ENCODE measurements at places on chromosomes 6 and 20.

DNA sequence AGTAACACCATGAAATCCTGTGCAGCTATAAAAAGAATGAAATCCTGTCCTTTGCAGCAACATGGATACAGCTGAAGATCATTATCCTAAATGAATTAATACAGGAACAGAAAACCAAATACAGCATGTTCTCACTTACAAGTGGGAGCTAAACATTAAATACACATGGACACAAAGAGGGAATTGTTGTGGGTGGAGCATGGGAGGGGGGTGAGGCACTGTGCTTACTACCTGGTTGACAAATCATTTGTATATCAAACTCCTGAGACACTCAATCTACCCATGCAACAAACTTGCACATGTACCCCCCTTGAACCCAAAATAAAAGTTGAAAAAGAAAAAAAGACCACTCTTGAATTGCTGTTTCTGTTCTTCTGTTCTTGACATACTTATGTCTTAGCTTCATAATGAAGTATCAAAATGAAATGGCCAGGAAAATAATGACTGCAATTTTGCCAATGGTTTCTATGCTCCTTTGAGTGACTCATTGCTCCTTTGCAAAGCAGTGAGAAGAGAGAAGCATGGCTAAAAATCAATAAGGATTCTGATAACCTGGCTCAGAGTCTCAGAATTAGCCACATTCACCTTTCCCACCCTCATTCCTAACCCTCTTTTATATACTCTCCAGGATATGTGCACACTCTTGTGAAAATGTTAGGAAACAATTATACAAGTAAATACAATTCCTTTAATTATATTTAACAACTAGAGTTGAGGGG, 71.0 kb downstream of the CYP39A1 start:
- no peak for DNase-seq

- DNase-seq: no peak
These were observed 4.1 kb downstream of the TPBG start for GRCh38 chr6:82367704-82368103.

- DNase-seq: no peak
These were observed 447.3 kb upstream of the GJE1 start for GRCh38 chr6:141685416-141685815.

GRCh38 chr6:146578054-146578453, 20.7 kb upstream of the ADGB start:
- no peak for DNase-seq

DNA sequence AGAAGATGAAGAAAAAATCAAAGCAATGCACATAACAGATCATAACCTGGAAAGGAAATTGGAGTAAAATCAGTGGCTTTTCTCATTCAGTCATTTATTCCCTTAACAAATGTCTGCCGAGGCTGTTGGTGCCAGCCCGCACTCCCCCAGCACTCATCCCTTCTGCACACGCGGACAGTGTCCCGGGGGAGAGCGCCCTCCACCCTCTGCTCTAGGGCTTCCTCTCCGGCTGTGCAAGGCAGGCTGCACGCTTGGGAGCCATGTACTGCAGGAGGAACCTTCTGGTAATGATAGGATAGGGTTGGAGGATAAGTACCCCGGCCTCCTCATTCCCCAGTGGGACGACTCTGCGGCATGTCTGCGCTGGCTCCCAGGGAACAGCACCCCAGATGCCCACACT, 134.5 kb downstream of the PAX1 start:
- DNase-seq: no peak

DNA sequence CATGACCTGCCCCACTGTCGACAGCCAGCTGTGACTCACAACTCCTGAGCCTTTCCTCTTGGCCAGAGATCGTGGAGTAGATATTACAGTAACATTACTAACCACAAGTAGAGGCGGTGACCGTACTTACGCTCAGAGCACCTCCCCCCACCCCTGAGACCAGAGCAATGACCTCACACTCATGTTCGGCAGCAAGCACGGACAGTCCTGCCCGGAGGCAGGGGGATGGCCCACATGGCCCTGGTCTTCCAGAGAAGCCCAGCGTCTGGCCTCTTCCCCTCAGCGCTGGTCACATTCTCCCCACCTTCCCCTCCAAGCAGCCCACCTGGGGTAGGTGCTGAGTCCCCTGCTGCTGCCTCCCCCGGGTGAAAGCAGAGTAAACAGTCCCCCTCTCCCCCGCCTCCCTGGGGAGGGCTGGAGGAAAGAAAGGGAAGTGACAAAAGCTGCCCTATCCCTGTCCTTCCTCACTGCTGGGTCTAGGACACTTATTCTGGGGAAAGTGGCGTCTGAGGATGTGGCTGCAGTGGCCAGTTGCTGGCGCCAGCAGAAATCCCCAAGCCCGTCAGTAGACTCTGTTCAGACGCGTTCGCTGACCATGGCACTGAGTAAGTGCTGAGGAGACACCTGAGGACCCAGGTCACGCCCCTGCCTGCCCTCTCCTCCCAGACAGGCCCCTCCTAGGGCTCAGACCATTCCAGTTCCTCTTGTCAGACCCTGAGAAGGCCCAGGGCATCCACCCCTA, 68.5 kb downstream of the MRPL14 start:
- DNase-seq: no peak

- no peak for DNase-seq
These were observed 297.7 kb downstream of the CDC5L start for GRCh38 chr6:44685213-44685612.

GRCh38 chr6:6362056-6362840, 41.8 kb upstream of the F13A1 start:
- DNase-seq: no peak

DNA sequence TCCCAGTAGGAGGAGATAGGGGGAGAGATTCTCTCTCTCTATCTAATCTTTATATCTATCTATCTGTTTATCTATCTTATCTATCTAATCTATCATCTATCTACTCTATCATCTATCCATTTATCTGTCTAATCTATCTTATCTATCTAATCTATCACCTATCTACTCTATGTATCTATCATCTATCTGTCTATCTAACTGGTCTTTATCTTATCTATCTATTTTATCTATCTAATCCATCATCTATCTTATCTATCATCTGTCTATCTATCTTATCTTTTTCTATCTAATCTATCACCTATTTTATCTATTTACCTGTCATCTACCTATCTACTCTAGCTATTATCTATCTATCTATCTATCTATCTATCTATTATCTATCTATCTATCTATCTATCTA, 109.4 kb downstream of the FNDC1 start:
- DNase-seq: no peak

- DNase-seq: no peak
These were observed 16.4 kb upstream of the PKIG start for GRCh38 chr20:44566018-44566417.

DNA sequence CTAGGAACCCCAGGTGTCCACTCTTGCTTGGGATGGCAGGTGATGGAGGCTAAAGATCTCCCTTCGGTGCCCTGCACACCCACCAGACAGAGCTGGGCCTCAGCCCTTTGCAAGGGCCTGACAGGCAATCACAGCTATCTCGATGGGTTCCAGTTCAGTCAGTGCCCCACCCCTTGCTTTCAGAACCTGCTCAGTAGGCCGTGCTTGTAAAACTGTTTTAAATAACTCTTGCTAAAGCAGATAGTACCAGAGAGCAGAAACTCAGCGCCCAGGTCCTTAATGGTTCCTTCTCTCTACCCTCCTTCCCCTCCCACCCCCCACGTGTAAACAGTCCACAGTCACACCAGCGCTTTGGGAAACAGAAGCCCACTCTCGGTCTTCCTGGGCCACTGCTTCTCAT, 39.2 kb downstream of the C6orf132 start:
- no peak for DNase-seq

- no peak for DNase-seq
These were observed 8.8 kb upstream of the MUC21 start for GRCh38 chr6:30974490-30975252.

DNA sequence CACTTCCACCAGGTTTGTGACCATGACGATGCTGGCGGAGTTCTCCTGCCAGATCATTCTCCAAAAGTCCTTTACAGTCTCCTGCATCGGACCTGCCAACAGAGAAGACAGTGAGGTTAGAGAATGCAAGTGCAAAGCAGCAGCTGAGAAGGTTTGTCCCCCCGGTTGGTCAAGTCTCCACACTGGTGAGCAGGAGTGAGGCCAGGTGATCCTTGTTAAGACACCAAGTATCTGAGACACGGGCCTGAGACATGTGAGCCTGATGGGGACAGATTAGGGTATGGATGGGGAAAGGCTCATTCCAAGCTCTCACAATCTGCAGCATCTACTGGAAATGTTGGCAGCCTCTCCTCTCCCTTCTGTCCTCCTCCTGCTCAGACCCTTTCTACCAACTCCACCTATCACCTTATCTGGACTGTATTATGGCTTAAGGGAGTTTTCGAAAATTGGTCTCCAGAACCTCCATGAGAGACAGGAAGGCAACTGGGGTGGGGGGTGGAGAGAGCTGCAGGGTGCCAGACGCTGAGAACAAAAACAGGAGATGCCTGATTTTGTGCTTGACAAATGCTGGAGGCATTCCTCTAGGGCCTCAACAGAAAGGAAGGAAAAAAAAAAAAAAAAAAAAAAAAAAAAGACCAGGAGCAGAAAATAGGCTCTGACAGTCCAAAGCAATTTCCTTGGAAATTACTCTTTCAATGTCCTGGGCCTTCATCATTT, 500.4 kb upstream of the CHD6 start:
- DNase-seq: no peak

GRCh38 chr6:56996401-56996800, 41.5 kb downstream of the BEND6 start:
- no peak for DNase-seq

DNA sequence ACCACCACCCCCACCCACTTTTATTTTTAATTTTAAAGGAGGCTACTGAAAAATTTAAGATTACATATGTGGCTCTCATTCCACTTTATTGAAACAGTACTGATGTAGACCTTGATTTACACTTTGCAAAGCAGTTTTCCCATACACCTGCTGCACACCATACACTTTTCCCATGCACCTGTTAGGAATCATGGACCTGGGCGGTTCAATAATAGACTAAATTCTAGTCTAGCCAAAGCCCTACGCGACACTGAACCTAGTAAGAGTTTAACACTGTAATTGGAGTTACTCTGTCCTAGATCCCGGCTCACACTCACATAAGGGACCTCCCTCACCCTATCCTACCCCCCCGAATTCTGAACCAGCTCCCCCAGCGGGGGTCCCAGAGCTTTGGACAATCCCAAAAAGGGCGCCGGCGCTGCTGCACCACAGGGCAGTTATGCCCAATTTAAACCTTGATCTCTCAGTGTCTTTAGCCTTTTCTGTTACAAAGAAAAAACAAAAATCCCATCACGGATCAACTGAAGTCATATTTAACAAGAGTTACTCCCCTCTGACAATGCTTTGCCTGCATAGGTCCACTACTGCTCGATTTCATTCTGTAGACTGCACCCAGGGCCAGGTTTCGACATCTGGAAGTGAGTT, 2.4 kb upstream of the GCLC start:
- DNase-seq: no peak

GRCh38 chr6:89071036-89071435, 9.5 kb upstream of the PNRC1 start:
- DNase-seq: no peak

DNA sequence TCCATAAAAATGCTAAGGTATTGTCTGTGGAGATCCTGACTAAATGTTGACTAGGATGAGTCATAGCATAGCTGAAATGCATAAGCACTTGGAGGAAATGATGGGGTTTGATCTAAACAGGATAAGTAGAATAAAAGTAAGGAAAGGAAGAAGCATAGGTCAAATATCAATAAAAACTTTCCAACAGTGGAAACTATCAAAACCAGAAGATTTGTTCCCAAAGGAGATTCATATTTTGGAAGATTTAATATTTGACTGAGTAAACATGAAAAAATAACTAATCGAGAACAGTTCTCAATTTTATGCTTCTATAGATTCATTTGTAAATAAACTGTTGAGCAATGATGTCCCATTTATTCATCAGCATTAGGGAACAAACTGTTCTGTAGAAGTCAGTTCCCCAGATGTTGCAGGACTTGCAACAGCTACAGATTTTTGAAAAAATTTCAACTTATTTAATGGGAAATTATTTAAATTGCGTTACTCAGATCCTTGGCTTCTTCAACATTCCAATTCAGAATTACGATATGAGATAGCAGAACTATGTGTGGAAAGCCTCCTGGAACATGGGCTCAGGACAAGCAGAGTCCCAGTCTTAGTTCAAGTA, 133.7 kb upstream of the TBX18 start:
- no peak for DNase-seq

DNA sequence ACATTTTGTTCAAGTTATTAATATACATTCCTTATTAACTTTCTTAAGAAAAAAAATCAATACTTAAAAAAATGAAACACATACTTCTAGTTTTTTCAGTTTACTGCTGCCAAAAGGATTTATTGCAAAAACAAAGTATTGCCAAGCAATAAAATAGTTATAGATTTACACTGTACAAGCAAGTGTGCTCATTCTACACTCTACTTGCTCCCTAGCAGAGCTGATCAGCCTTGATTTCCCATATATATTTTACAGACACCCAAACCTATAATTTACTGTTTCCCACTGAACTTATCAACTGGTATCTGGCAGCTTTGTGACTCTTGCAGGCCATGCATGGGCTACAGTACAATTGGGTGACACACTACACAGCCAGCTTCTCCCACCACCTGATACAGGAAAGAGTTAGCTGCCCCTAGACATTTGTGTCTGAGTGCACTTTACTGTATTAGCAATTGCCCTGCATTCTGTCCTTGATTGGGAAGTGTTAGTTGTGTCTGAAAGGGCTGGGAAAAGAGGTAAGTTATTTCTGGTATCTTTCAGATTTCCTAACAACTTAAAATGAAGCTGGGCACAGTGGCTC, 156.0 kb upstream of the BEND3 start:
- DNase-seq: no peak

DNA sequence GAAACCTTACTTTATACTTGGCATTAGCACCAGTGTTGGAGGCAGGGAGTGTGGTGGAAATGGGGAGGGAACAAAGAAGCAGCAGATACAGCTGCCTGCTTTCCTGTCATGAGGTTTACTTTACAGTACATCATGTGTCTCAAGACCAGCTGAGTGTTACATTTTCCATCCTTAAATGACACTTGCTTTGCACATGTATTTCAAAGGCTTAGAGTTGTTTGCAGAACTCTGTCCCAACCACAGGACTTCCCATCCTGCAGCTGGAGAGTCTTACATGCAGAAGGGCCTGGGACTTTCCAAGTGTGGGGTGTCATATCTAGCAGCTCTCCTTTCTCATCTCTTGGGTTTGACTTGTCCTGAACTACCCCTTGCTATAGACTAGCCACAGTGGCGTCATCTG, 395.9 kb downstream of the DHX35 start:
- no peak for DNase-seq

GRCh38 chr6:74867291-74867690, 338.6 kb downstream of the COL12A1 start:
- DNase-seq: no peak

DNA sequence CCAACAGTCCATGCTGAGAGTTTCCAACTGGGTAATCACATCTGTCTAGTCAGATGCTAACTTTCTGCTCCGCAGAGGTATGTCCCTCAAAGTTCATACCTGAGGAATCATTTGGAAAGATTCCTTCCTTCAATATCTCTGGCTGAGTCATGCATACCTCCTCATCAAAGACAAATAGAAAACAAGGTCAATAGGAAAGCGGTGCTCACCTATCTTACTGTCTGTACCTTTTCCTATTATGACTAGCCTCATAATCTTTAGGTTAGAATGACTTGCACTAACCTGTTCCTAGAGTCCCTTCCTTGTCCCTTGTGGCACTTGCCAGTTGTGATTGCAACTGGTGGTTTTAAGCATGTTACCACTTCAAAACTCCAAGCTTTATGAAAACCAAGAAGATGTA, 78.2 kb upstream of the PTPRK start:
- no peak for DNase-seq

All from stimulated activated CD8-positive, alpha-beta memory T cell treated with anti-CD3 and anti-CD28 coated beads, Interleukin-15, amount 100 ng/mL, for 24 hours (primary cell).